ENCODE measurements at places on chromosomes 5 and 9.

DNA sequence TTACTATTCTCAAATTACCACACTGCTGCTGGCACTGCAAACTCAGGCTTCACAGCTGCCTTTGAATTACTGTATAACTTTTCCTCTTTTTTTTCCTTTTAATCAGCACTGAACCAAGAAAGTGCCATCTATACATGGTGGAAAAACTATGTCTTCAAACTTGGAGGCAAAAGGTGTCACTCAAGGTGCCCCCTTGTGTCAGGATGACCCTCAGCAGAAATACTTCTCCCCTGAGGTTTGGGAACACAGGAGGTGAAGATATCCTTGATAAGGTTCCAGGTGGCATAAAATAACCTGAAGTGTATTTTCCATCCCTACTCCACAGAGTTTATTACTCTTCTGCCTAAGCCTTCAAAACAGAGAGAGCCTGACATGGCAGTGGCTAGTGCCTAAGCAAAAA is 14.5 kb downstream of the FRMD3 start:
- DNase-seq: no peak

DNA sequence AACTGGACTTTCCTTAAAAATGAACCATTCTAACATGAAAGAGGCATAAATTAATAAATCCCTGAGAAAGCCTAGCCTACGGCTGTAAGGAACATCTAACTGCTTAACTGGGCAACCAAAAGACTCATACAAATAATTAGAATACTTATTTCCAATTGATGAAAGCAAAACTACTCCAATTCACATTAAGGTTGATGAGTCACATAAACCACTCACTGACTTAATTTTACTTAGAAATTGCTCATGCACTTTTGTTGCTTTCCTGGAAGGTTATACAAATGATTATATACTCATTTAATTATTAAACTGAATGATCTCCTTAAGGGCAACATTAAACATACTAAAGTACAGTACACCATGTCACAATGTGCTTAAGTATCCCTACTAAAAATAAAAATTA is 101.9 kb downstream of the NFIB start:
- peak; percentile 59 for DNase-seq

DNA sequence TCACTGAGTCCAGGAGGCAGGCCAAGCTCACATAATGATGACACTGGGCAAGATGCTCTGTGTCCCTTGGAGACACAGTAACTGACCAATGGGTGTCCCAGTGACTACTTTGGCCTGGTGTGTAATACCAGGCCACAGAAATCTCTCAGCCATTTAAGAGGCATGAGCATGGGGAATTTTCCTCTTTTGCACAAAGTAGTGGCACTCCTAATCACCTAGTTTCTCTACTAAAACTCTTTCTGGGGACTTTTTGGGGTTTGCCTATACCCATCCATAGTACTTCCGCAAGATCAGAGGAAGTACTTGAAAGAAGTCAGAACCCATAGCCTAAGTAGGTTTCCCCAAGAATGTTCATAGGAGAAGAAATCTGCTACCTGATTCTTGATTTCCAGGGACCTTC is 161.9 kb downstream of the ARSB start:
- no peak for DNase-seq

DNA sequence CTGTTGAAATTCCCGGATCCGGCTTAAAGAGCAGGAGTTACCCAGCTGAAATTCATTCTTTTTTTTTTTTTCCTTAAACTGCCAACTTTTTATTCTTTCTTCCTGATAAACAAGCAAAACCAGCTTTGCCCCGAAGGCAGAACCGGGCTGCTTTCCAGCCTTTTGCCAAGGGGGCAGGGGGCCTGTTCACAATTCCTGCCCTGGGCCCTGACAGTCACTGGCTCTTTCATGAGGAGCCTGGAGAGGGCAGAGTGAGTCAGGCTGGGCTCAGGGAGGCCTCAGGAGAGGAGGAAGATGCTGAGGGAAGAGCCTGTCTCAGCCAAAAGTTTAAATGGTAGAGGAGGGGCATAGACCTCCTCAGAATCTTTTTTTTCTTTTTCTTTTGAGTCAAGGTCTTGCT is 4.8 kb downstream of the GLIPR2 start:
- peak; percentile 28 for DNase-seq

DNA sequence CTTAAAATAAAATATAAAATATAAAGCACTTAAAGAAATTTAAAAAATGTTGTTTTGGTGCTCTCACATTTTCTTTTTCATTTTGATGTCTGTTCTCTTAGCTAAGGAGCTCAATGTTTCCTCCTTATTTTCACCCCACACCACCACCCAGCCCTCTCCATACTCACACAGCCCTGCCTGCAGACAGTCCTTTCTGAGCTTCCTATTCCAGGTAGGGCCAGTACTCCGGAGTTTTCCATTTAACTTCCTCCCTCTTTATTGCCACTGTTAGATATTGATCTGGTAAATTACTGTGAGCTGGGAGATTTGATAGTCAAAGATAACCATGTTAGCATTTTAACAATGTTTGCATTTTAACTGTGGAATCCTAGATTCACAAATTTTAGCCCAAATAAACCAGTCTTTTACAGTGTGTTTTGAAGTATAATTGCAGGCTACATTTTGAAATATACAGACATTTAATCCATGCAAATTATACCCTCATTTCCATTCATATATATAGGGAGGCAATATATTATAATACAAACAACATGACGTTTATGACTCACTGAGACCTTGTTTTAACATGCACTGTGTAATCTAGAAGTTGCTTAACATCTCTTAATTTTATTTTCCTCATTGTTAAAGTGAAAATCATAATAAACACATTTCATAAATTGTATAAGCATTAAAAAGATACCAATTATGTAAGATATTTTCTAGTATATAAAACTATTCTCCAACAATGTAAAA is 927.1 kb downstream of the NR2F1-AS1 start:
- no peak for DNase-seq

- peak; percentile 67 for DNase-seq
Observed at GRCh38 chr9:17810728-17811571, 232.1 kb downstream of the SH3GL2 start.

- DNase-seq: peak; percentile 43
Observed at GRCh38 chr9:128203024-128203706, at the start of gene DNM1. Gene DNM1 (plus strand): TSS chr9:128203379. CDS start chr9:128203471, 92 bp downstream.

GRCh38 chr9:130239741-130240241 is 25.8 kb upstream of the HMCN2 start:
- no peak for DNase-seq

DNA sequence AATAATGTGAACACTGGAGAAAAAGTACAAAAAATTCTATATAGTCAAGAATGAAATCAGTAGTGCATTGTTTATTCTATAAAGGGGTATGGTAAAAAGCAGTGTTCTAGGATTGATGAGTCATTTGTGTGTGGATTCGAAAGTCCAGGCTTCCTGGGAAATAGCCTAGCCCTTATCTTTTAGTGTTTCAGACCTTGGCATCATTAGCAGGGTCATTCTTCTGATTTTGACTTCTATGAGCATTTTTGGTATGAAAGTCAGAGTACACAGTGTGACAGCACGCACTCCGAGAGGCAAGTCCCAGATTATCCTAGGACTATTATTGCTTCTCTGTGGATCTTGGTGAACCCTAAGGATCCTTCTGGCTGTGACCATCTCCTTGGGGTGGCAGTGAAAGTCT is 16.9 kb downstream of the PCSK5 start:
- DNase-seq: peak; percentile 42

DNA sequence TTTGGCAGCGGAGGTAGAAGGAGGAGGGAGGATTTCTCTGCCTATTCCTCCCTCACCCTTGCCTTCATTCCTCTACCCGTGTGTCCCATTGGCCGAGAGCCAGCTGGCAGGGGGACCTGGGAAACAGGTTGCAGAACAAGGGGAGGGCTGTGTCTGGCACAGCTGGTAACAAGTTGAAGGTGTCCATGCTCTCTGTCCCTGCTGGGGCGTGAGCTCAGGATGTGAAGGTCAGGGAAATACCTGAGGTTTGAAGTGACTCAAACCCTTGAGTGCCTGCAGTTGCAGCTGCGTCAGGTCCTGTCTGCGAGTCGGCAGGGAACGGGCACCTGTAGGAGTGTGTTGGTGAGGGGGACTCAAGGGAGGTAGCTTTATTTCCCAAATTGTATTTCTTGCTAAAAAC is 16.2 kb downstream of the MIGA2 start:
- peak; percentile 64 for DNase-seq

GRCh38 chr5:68365889-68366288 is 150.3 kb downstream of the PIK3R1 start:
- no peak for DNase-seq

- DNase-seq: no peak
Observed at GRCh38 chr9:120883608-120883996, 6.6 kb upstream of the PHF19 start.

DNA sequence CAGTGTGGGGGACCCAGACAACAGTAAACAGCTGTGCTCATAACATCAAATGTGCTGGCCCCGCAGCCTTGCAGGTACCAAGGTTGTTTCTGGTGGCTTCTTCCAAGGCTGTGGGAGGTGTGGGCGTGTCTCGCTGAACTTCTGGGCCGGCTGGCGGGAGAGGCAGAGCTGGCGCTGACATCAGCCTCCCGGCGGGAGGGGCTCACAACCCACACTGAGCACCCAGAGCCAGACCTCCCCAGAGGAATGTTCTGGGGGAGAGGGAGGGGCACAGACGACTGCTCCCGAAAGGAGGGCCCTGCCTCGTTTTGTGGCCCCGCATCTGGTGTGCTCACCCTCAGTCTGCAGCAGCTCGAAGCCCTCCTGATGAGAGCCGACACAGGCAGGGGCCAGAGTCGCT is 6.9 kb upstream of the SLC12A7 start:
- DNase-seq: no peak

- no peak for DNase-seq
Observed at GRCh38 chr9:22623236-22623635, 176.6 kb downstream of the DMRTA1 start.

DNA sequence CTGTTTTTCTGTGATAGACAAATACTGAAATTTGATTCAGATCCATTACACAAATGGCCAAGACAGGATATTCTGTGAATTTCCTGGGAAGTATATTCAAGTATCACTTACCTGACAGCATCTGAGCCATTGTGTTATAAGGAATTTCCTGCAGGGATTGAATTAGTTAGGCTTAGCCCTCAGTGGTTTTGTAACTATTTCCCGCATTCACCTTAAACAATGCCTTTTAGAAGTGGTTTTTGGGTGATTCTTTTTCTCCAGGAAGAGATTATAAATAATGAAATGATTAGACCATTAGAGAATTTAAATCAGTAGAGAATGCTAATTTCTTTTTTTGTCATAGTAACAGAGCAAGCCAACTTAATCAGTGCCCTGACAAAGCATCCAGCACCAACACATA is 30.6 kb downstream of the ITGA1 start:
- no peak for DNase-seq

GRCh38 chr9:129606161-129607026 is 14.5 kb downstream of the C9orf50 start:
- peak; percentile 43 for DNase-seq

DNA sequence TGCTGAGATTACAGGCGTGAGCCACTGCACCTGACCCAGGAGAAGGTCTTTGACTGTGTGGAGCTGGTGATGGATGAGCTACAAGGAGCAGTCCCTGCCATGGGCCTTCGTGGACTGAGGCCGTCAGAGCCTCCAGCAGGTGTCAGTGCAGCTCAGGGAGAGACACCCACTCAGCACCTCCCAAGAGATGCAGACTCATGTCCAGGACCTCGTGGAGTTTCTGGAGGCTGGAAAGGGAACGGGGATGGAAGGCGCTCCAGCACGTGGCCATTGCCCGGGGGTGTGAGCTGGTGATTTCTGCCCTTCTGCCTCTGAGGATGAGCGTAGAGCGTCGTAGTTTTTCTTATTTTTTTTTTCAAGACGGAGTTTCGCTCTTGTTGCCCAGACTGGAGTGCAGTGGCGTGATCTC is 9.5 kb downstream of the TOR4A start:
- DNase-seq: peak; percentile 77

DNA sequence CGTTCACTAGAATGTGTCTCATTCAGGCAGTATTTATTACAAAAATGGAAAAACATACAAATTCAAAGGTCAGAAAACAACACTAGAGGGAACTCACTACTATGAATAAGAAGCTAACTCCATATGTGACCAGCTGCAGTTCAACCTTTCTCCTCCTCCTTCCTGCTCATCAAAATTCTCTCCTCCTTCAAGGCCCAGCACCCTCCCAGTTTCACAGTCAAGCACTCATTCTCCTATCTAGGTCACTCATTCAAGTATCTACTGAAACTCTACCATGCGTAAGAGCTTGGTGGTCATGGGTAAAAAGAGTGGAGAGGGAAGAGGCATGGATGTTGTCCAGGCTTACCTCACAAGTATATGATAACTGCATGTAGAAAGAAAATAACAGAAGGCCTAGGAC is 27.7 kb downstream of the ECPAS start:
- DNase-seq: peak; percentile 6

- DNase-seq: no peak
Observed at GRCh38 chr5:154143211-154143641, 47.3 kb upstream of the GALNT10 start.

Measured in lung microvascular endothelial cell (primary cell).